ENCODE measurements at places on chromosomes 2 and 18.
A peak's percentile ranks its signal among the peaks of the same experiment; 100 is the strongest.

DNA sequence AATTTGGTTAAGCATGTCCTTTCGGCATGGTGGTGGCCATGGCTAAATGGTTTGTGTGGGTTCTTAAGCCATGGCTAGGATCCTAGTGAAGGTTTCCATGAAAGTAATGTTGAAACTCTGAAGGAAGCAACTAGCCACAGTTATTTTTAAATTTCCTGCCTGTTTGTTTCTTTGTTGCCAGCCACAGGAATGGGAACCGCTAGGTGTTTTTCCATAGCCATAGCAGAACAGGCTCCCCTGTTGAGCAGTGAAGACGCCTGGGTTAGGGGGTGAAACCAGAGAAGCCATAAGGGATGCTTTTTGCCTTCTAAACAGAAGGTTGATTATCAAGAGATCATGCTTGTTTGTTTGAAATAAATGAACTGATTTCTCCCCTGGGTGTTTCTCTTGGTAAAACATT lies 60.1 kb upstream of the CHMP1B start:
- no peak for DNase-seq

DNA sequence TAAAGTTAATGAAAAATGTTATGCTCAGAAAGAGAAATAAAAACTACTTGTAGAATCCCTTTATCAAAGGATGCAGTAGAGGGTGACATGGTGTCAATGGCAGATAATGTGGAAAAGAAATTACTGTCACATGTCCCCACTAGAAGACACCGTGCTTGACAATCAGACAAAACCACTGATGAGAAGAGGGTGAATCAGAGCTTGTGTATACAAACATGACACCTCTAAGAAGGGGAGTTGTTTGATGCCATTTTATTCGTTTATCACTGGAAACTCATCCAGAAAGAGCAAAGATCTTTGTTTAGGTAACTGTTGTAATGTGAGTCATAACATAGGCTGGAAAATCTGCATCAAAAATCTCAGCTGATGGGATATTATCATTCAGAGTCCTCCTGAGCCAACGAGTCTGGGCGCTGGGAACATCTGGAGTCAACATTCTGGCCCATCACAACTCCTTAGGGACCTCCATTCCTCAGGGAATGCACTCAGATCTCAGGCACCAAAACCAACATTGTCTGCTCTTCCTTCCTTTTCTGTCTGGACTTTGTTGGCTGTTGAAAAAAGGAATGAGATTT lies 49.5 kb upstream of the RAB12 start:
- no peak for DNase-seq

DNA sequence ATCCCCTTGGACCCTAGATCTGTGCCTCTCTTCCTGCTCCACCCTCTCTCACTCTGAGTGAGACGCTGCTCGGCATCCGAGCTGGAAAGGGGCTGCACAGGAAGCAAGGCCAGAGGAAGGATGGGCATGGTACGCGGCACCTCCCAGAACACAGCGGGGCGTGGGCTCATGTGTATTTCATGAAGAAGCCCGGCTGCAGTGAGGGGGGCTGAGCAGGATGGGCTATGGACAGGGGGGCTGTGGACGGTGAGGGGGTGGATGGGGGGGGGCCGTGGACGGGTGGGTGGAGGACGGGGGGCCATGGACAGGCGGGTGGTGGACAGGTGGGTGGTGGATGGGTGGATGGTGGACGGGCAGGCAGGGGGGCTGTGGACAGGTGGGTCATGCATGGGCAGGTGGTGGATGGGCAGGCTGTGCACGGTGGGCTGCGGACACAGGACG lies 28.5 kb downstream of the SLC66A2 start:
- DNase-seq: no peak

DNA sequence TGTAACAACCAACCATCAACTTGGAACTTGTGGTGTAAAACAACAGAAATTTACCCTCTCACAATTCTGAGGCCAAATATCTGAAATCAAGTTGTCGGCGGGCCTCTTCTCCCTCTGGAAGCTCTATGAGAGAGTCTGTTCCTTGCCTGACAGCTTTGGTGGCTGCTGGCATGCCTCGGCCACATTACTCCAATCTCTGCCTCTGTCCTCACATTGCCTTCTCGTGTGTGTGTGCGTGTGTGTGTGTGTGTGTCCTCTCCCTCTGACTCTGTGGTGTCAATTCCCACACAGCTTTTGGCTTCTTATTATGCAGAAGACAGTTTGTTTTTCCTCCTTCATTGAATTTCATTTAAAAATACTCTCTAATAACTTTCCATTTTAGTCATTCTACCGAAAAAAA lies 50.4 kb downstream of the ZDBF2 start:
- DNase-seq: no peak

DNA sequence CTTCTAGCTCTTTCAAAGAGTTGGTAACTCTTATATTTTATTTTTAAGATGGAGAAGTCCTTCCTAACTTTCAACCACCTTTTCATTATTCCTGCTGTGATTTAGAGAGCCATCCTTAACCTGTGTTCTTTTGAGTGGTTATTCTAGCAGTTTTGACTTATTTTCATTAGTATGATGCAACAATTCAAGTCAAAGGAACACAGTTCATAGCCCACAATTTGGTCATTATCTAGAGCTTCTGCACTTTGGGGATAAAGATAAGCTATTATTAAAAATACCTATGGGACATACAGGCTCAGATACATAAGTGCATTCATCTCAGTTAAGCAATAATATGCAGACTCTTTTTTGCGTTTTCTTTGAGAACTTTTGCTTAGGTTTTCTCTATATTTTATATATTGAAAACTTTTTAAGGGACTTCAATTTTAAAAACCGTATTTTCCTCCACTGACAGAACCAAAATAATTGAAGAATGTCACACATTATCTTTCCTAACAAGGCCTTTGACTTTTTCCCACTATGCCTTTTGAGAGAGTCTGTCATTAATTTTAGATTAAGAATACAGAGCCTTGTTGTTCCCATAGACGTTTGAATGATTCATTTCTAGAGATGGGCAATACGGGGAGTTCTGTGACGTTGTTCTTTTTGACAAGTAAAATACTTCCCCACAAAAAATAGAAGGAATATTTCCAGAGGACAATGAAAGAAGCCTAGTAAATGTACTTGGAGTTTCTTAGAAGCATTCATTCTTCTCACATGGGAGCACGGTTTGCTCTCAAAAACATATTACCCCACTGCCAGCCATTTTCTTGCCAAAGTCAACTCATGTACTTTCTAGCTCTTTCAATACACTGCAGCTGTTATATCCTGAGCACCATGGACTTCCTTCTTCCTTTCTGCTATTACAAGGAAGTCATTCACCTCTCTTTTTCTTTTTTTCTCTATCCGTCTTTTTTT lies 42.9 kb upstream of the RASGRP3 start:
- no peak for DNase-seq

GRCh38 chr2:212975333-212975732 lies 176.1 kb downstream of the IKZF2 start:
- DNase-seq: no peak

- peak; percentile 31 for DNase-seq
These were observed 4.1 kb upstream of the ITPRIPL1 start for GRCh38 chr2:96320728-96321622.

DNA sequence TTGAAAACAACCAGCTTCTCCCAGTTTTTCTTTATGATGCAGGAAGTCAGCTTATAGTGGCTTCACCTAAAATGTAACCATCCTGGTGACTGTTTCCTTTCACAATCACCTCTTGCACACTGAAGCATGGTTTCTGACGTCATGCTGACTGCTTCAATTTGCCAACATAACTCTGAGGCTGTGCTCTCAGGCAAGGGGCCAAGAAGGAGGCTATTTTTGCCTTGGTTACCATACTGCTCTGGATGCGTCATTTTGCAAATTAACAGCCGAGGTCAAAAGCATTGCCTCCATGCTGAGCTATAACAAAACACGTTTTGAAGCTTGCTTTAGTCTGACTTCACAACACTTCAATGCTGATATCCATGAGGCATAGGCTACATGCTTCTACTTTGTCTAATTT lies 397.8 kb downstream of the METTL4 start:
- no peak for DNase-seq
